ENCODE measurements at places on chromosomes 6 and 20.

DNA sequence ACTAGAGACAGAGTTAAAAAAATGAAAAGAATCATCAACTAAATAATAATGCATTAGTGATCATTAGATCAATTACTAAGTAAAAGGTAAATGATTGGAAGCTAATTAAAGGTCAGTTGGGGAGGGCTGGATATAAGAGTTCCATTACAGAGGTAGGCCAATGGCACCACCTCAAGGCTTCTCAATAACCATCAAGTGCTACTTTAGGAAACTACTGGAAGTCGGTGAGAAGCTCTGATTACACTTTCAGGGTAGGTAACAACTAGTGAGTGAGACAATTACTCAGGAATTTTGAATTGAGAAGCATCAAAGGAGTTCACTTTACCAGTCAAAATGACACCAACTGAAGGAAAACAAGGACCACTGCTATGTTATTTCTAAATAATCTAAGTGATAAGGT lies 90.2 kb upstream of the HDAC2 start:
- DNase-seq: no peak

DNA sequence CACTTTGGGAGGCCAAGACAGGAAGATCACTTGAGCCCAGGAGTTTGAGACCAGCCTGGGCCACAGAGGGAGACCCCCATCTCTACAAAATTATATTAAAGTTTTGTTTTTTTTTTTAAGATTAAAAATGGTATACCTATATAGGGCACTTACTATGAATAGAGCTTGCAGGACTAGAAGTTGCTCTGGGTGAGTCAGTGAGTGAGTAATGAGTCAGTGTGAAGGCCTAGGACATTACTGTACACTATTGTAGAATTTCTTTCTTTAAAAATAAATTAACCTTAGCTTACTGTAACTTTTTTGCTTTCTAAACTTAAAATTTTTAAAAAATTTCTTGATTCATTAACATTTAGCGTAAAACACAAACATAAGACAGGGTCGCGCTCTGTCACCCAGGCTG lies 29.7 kb downstream of the STK35 start:
- DNase-seq: no peak

GRCh38 chr6:149368065-149368464 lies 32.0 kb upstream of the SUMO4 start:
- DNase-seq: no peak

DNA sequence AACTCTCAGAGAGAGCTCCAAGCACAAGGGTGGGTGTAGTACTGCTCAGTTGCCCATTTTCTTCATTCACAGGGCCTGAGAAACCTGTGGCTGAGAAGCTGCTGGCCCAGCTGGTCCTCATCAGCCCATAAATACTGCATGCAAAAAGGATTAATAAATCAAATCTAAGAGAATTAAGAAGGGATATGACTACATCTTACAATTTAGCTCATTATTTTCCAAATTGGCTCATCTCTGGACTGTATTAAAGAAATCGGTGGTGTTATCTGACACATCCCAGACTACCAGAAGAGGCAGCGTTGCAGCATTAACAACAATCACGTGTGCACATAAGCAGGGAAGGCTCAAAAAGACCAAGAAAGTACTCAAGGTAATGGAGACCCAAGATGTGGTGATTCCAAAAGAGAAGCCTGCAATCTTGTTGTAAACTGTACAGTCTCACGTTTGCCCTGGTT lies 90.7 kb downstream of the CD24 start:
- peak; percentile 50 for DNase-seq

GRCh38 chr6:47130086-47130485 lies 88.0 kb upstream of the ADGRF1 start:
- DNase-seq: no peak

GRCh38 chr6:166485651-166486535 lies 100.6 kb downstream of the RAMACL start:
- DNase-seq: no peak

DNA sequence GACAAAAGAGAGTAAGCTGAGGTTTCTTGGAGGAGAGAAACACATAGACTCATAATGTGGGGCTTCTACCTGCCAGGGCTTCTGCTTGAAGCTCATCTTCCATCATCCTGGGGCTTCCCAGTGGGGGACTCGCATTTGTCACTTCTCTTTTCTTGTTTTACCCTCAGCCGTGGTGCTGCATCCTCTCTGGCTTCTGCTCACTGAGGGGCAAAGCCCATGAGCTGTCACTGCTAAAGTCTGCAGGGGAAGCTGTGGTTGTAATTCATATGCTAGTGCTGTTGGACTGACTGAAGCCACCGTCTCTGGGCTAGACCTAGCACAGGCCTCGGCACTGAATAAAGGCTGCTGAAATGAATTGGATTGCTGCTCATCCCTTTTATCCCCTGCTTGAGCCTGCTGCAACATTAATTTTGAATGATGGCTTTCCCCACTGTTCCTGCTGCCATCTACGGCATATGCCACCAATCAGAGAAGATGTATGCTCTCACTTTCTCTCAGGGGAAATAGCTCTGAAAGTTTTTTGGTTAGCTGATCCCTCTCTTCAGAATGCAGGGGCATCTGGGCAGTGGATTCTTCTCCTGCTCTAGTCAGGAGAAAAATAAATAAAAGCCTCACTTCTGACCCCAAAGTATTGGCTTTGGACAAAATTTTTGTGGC lies 568.4 kb upstream of the MAP3K7 start:
- peak; percentile 51 for DNase-seq

- peak; percentile 46 for DNase-seq
These were observed 27.7 kb downstream of the RIPOR2 start for GRCh38 chr6:24907919-24908649.

GRCh38 chr6:15465212-15465611 lies 197.6 kb downstream of the DTNBP1 start:
- no peak for DNase-seq
